ENCODE measurements at places on chromosomes 3 and 15.

DNA sequence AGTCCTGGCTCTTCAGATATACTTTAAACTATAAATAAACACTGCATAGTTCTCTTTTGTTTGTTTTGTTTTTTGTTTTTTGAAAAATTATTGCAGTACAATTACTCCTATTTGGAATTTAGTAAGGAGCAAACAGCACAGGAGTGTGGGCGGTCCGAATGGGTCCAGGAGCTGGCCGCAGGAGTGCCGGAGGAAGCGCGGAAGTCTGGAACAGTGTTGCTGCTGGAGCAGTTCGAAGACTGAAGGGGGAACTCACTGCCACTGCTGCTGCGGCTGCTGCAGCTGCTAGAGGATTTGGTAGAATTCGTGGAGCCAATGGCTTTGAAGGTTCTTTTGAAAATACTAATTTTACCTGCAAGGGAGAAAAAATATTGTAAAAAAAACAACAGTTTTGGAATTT is 329.9 kb downstream of the ZNF385D start:
- no peak for DNase-seq

DNA sequence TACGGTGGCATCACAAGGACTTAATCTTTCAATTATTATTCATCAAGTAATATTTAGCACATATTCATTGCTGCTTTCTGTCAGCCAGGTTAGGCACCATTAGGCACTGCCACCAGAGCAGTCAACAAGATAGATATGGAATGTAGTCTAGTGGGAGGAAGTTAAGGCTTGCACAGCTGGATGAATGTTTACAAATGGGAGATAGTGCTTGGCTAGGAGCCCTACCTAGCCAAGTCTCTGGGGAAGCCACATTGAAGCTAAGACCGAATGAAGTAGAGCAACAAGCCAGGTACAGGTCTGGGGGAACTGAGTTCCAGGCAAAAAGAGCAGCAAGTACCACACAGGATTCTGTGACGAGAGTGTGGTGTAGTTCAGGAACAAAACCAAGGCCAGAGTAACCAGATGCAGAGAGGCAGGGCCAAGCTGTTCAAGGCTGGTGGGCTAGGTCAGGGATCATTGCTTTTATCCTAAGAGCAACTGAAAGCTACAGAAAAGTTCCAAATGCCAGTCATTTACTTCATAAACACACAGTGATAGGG is 33.4 kb upstream of the SCAANT1 start:
- no peak for DNase-seq

- no peak for DNase-seq
These were observed 19.8 kb downstream of the DGKG start for GRCh38 chr3:186342197-186342596.

DNA sequence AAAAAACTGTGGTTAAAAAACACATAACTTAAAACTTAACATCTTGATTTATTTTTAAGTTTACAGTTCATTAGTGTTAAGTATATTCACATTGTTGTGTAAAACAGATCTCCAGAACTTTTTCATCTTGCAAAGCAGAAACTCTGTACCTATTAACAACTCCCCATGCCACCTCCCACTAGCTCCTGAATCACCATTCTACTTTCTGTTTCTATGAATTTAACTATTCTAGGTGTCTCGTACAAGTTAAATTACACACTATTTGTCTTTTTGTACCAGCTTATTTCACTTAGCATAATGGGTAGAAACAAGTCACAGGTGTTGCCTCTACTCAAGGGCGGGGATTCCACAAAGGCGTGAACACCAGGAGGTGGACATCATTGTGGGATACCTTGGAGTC is 43.2 kb downstream of the CRTC3 start:
- DNase-seq: no peak

DNA sequence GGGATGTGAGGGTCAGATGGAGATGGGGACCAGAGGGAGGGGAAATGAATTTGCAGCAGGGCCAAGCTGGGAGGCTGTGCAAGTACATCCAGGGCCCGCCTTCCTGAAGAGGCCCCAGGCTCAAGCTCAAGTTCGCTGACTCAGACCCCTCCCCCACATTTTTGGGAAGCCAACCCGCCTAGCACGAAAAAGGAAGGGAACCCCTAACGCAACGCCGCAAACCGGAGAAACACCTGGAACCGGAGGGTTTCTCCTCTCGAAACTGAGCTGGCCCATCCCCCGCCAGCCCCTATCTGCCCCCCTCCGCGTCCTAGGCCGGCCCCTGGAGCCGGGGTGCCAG is 624 bp downstream of the AP3B2 start:
- no peak for DNase-seq

DNA sequence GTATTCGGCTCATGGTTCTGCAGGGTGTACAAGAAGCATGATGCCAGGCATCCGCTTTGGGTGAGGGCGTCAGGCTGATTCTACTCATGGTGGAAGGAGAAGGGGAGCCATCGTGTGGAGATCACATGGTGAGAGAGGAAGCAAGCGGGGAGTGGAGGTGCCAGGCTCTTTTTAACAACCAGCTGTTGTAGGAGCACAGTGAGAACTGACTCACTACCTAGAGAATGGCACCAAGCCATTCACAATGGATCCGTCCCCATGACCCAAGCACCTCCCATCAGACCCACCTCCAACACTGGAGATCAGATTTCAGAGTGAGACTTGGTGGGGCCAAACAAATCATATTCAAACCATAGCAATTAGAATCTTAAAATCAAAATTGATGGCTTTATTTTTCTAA is 259.8 kb upstream of the CTDSPL start:
- DNase-seq: no peak

GRCh38 chr3:129226374-129226773 is 23.0 kb upstream of the COPG1 start:
- DNase-seq: no peak

- DNase-seq: no peak
These were observed 141.5 kb upstream of the BFSP2 start for GRCh38 chr3:133258358-133258757.
